ENCODE measurements at places on chromosomes 7 and 10. TPM values are rescaled to one million over a fixed set of nuclear protein-coding genes. Genes with fewer than 3 reads are reported as not detected.

Gene SYT15
- polyA plus RNA-seq: 10.3 TPM

Gene GPR15LG
- polyA plus RNA-seq: 0.18 TPM

- no peak for DNase-seq
Measured at GRCh38 chr10:120760253-120760652, 90.9 kb upstream of the WDR11 start.

GRCh38 chr7:104327938-104328295 lies 486 bp upstream of the LHFPL3 start:
- DNase-seq: no peak

GRCh38 chr10:6220418-6221191 lies 17.9 kb downstream of the PFKFB3 start:
- DNase-seq: no peak

GRCh38 chr10:130226012-130226411 lies 89.8 kb downstream of the GLRX3 start:
- no peak for DNase-seq

DNA sequence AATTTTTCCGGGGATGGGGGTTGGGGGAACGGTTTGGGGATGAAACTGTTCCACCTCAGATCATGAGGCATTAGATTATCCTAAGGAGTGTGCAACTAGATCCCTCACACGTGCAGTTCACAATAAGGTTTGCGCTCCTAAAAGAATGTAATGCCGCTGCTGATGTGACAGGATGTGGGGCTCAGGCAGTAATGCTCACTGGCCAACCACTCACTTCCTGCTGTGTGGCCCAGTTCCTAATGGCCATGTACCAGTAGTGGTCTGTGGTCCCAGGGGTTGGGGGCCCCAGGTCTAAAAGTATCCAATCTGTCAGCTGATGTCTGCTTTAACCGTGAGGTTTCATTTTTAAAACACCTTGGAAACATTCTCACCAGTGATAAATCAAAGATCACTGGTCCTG lies 2.2 kb downstream of the STN1 start:
- DNase-seq: no peak

- no peak for DNase-seq
Measured at GRCh38 chr10:121654021-121654545, 55.8 kb upstream of the FGFR2 start.

DNA sequence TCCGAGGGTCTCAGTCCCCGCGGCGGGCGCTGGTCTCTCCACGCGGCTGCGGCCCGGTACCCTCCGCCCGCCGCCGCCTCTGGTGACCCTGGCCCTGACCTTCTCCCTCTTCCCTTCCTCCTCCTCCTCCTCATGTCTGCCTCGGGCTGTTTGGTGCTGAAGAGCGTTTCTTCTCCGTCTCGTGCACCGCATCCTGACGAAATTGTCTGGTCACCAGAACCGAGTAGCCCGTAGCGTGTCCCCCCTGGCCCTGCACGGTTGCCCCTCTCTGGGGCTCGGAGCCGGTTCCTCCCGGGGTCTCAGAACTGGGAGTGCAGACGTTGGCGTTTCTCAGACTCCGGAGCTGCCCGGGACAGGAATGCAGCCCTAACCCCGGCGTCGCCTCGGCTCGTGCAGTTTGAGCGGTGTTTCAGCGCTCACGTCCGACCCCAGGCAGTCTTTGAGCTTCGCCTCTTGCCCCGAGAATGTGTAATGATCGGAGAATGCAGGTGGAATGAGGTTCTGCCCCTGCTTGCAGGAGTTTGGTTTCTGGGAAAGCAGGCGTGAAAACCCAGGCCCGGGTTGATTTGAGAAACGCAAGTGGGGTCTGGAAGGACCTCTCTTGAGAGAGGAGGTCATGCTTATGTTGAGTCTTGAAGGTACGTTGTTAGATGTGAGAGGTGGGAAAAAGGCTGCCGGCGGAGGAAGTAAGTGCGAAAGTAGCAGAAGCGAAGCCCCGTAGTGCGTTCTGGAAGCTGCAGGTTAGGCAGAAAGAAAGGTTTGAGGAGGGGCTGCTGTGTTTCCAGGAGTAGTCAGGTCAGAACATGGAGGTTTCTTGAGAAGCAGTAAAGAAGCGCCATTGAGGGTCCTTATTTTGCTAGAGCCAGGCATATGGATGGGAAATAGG lies 743 bp downstream of the RBM17 start:
- no peak for DNase-seq

DNA sequence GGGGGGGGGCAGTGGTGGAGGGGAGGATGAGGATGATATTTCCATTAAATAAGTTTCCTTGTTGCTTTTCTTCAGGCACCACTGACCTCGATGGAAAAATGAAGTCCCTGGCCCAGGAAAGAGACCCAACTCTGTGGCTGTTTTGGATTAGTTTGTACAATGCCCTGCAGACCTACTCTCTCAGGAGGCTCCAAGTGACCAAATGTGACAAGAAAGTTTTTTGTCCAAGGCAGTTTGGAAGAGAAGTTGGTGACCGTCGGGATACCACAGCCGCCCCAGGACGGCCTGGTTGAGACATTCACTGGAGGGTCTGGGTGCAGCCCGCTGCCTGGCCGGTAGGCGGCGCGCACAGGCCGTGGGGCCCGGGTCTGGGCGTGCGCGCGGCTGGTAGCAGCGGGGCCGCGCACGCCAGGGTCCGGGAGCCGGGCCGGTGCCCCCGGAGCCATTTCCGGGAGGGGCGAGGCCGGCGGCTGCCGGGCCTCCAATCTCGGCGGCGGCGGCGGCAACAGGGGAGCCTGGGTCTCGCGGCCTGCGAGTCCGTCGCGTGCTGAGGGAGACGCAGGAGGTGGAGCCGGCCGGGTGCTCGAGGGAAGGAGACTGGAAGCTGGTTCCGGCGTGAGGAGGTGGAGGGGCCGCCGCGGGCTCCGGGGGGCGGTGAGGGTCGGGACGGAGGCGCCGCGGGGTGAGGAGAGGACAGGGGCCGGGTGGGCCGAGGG lies at the start of gene SGPL1:
TSS of gene SGPL1 (plus strand) at position 445 of the 716 bp plus-strand sequence. CDS start 906 bp downstream, outside the sequence.
- peak; percentile 64 for DNase-seq

DNA sequence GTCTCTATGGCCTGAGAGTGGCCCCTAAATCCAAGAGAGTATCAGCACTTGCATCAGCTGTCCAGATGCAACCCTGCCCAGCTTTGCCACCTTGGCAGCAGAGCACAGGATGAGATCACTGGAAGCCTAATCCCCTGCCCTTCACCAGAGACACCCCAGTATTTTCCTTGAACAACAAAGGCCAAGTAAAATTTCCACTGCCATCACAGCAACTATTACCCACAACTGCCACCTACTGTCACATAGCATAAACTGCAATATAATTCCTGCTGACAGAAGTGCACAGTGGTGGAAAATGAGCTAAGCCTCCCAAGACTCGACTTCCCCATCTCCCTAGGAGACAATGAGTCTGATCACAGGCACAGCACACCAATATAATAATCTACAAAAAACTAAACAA lies 462.8 kb upstream of the ZWINT start:
- DNase-seq: no peak
